ENCODE measurements at places on chromosomes 4 and X.

GRCh38 chrX:1750267-1750666 is 135.4 kb downstream of the ASMT start:
- DNase-seq: no peak

DNA sequence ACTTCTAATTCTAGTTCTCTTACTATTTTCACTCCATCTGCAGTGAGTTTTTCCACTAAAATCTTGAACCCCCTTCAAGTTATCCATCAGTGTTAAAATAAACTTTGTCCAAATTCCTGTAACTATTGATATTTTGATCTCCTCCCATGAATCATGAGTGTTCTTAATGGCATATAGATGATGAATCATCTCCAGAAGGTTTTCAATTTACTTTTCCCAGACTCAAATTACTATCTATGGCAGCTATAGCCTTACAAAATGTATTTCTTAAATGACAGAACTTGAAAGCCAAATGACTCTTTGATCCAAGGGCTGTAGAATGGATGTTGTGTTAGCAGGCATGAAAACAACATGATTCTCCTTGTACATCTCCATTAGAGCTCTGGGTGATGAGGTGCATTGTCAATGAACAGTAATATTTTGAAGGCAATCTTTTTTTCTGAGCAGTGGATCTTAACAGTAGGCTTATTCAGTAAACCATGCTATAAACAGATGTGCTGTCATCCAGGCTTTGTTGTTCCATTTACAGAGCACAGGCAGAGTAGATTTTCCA is 16.1 kb upstream of the IQCM start:
- no peak for DNase-seq

GRCh38 chr4:8820178-8821102 is 51.2 kb downstream of the HMX1 start:
- DNase-seq: no peak

- no peak for DNase-seq
Measured at GRCh38 chr4:81504112-81505003, 32.7 kb upstream of the RASGEF1B start.

DNA sequence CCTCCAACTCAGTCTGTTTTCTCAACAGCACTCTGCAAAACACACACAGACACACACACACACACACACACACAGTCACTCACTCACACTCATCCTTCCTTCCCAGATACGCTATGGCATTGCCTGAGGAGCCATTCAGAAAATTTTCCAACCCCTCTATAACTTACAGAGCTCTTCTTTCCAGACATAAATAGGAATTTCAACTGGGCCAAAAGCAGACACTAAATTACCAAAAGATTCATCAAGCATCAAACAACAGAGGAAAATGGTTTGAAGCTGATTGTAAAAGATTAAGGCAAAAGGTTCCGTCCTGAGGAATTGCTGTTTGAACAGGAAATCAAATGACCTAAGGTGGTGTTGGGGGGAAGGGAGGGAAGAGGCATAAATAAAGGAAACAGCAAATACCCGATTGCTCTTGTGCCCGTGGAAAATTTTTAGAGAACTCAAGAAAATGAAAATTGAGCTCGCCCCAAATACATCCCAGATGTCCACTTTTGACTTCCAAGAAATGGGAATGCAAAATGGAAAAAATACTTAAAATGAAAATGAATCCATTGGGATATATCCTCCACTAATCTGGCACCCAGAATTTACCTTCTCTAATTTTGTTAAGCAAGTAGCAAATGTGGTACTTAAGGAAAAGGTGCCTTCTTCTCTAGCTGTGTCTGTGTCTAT is 183.6 kb downstream of the QDPR start:
- no peak for DNase-seq

DNA sequence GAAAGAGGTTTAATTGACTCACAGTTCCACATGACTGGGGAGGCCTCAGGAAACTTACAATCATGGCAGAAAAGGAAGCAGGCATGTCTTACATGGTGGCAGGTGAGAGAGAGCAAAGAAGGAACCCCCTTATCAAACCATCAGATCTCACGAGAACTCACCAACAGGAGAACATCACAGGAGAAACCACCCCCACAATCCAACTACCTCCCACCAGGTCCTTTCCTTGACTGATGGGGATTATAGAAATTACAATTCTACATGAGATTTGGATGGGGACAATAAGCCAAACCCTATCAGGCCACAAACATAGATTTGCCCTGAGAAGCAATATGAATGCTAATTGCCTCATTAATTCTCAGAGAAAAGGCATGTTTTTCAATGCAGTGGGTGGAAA is 138.2 kb upstream of the RAPGEF2 start:
- DNase-seq: no peak

GRCh38 chrX:23981222-23981621 is 45.8 kb downstream of the KLHL15 start:
- DNase-seq: no peak

- DNase-seq: no peak
Measured at GRCh38 chr4:36189511-36190226, 54.6 kb downstream of the ARAP2 start.

DNA sequence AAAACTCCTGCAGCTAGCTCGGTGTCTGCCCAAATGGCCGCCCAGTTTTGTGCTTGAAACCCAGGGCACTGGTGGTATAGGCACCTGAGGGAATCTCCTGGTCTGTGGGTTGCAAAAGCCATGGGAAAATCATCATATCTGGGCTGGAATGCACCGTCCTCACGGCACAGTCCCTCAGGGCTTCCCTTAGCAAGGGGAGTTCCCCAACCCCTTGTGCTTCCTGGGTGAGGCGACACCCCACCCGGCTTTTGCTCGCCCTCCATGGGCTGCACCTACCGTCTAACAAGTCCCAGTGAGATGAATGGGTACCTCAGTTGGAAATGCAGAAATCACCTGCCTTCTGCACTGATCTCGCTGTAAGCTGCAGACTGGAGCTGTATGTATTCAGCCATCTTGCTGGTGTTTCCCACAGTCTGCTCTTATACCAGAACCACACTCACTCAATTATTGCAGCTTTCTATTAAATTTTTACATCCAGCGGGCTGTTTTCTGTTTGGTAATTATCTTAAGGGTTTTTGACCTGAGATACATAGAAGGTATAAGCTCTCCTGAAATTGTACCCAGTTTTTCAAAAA is 36.7 kb upstream of the NPNT start:
- DNase-seq: no peak

- no peak for DNase-seq
Measured at GRCh38 chr4:94870146-94870545, 112.4 kb downstream of the BMPR1B start.

DNA sequence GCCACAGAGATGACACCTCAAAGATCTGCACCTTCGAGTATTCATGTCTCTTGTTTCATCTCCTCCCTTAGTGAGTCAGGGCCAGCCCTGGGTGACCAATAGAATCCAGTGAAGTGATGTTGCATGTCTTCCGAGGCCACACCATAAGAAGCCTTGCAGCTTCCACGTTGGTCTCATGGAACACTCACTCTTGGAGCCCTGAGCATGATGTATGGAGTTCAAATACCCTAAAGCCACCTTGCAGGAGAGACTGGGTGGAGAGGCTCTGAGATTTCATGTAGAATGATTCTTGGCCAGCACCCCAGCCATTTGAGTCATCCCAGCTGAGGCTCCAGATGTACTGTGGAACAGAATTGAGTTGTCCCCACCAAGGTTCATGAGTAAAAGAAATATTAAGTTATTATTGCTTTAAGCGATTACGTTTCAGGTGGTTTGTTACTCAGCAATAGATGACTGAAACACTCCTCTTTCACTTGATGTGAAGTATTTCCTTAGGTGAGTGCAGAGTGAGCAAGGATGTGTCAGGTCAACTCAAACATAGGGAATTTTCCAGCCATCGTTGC is 5.0 kb upstream of the RP2 start:
- DNase-seq: no peak

DNA sequence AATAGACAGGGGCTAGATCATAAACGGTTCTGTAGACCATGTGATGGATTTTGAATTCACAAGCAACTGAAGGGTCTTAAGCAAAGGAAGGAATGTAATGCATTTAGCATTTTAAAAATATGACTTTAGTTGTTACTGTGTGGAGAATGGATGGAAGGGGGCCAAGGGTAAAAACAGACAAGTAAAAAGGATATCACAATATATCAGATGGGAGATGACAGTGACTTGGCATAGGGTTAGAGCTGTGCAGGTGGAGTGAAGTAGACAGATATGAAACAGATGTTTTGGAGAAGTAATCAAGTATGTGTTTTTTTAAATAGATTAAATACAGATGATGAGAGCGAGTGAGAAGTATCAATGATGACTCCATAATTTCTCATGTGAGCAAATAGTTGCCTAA is 1116.0 kb upstream of the TENM3 start:
- DNase-seq: no peak

GRCh38 chr4:86810847-86811246 is 38.3 kb downstream of the SLC10A6 start:
- DNase-seq: no peak

DNA sequence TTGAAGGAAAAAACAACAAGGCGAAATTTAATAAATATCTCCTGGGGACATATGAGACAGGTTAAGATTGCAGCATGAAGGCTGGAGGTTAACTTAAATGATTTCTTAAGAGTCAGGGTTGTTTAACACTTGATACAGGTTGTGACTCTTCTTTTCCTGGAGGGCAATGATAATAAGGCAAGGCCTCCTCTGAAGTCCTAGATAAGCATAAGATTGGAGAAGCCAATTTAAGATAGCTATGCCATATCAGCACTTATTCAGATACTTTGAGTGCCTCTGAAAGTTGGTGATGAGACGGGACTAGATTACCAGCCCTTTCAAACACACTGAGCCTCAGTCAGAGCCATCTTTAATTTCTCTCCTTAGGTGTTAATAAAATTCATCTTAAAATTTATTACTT is 350.8 kb downstream of the FBXO8 start:
- no peak for DNase-seq

DNA sequence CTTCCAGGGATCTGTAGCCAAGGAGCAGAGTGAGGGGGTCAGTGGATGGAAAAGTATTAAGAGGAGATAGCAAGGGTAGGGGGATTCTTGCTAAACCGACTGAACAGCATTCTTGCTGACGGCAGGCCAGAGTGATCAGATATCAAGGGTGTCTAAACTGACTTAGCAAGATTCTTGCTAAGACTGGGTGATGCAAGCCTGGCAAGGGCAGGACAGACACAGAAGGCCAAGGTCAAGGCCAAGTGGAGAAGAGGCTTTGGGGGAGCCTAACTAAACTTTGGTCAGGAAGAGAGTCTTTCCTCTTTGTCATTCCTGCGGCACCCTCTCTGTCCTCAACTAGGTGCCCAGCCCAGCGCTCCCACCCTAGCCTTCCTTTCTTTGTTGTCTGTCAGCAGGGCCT is 799 bp downstream of the XPNPEP2 start:
- no peak for DNase-seq

DNA sequence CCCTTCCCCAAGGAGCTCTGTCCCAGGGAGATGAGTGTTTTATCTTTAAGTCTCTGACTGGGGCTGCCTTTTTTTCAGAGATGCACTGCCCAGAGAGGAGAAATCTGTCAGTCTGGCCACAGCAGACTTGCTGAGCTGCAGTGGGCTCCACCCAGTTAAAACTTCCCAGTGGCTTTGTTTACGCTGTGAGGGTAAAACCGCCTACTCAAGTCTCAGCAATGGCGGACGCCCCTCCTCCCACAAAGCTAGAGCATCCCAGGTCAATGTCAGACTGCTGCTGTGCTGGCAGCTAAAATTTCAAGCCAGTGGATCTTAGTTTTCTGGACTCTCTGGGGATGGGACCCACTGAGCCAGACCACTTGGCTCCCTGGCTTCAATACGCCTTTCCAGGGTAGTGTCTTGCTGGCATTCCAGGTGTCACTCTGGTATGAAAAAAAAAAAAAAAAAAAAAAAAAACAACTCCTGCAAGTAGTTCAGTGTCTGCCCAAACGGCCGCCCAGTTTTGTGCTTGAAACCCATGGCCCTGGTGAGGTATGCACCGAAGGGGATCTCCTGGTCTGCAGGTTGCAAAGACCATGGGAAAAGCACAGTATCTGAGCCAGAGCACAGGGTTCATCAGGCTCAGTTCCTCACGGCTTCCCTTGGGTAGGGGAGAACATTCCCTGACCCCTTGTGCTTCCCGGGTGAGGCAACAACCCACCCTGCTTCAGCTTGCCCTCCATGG is 1616.1 kb upstream of the ADGRL3 start:
- no peak for DNase-seq

DNA sequence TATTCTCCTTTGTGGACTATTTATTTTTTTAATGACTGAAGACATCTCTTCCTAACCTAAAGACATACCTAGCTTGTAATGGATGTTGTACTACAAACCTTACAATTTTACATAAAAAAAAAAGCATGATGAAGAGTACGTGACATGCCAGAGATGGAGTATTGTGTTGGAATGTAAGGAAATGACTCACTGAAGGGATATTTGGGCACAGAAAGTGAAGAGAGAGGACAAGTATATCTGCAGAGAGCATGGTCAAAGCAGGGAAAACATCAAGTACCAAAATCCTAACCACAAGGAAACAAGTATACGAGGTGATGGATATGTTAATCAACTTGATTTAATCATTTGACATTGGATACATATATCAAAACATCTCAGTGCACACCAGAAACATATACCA is 1051.4 kb upstream of the PRKX start:
- no peak for DNase-seq

GRCh38 chr4:96955691-96956090 is 1115.8 kb downstream of the PDHA2 start:
- DNase-seq: no peak

DNA sequence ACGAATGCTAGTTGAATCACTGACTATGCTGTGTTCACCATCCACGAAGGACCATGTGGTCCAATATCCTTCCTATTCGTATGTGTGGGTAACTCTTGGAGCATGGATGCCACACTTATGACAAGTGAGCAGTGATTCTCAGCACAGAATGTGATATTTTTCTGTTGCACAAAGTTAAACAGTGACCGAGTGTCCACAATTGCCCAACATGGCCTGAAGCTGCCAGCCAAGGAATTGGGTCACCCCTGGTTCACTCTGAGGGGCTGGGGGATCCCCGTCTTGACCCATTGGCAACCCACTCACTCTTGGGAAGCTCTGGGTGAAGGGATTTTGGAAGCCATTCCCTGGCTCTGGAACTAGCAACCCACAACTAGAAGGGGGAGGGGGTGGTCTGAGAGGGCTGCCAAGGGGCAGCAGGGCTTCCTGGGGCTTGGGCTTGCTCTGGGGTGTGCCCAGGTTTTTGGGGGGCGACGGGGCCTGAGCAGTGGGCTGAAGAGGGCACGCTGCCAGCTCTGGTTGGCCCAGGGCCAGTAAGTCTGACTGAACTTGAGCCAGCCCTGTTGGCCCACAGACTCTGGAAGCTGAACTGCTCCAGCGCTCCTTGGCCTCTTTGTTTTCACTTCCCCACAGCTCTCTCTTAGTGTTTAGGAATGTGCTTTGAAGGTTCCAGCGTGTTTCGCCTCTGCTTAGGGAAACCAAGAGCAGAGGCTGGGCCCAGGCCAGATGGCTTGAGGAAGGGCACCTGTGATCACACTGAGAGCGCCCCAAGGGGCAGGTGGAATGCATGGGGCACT is 43.1 kb upstream of the BCOR start:
- no peak for DNase-seq
